H7 (cell line): ENCODE measurements at places on chromosomes 4 and X. TPM values are rescaled to one million over a fixed set of nuclear protein-coding genes. Genes with fewer than 3 reads are reported as not detected.

GRCh38 chrX:57821703-57822387 lies 88.4 kb downstream of the ZXDA start:
- peak; percentile 15 for DNase-seq

DNA sequence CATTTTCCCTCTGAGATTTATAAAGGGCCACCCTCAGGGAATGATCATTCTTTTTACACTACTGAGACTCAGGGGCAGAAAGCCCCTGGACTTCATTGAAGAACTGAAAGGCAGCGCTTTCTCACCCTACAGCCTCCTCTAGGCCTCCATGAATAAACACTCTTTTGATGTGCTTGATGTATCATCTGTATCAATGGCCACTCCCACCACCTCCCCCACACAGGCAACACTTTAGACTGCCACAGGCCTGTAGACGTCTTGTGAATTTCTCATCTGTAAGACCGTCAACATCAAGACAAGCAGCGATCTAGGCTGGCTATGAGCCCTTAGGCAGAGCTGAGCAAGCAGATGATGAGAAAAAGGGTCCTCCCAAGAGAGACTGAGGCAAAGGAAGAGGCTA lies 123.2 kb downstream of the HUWE1 start:
- no peak for DNase-seq

- no peak for DNase-seq
Observed at GRCh38 chr4:109826719-109827118, 1.1 kb upstream of the RRH start.

- DNase-seq = no peak
Observed at GRCh38 chr4:139893801-139894200, 228.2 kb downstream of the MGST2 start.

DNA sequence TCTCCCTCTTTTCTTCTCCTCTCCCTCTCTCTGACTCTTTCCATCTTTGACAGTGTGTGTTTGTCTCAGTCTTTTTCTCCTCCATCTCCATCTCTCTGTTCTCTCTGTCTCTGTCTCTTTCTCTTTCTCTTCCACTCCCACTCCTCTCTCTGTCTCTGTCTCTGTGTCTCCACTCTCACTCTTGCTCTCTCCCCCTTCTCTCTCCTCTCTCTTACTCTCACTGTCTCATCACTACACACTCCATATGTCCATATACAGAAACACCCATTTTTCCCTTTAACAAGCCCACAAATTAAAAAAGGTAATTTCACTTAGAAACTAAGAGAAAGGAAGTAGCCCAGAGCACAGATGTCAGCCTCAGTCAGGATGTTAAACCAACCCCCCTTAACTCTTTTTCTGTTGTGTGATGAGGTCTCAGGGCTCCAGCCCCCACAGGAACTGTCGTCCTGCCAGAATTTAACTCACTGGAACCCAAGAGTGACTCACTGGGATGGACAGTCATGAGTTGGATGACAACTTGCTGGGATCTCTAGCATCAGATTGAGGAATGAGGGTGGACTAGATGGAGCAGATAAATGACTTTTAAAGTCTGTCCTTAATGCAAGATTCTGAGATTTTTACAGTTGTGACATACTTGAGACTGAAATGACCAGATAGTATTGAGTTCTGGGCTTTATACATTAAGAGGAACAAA lies 27.5 kb downstream of the OTUD6A start:
- DNase-seq = no peak

DNA sequence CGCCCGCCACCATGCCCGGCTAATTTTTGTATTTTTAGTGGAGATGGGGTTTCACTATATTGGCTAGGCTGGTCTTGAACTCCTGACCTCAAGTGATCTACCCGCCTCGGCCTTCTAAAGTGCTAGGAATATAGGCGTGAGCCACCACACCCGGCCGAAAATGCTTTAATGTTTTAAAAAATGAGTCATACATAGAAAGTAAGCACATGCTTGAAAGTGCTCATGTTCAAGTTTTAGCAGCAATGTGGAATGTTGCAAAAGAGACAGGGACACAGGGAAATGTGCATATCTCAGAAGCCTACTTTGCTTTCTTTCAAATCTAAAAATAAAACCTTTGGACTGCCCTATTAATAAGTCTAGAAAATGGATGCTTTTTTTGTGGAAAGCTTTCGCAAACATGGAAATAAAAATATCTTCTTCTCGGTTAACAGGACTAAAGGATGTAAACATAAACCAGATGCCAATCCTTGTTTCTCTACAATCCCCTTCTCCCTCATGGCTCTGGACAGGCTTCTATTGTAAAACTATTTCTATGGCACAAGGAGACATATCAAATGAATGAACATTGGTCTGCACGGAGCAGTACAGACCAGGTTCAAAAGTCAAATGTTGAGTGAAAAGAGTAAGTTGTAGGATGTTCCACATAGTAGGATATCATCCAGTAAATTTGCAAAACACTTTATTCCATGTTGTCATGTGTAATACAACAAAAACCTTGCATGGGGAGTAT lies 15.0 kb downstream of the MECP2 start:
- no peak for DNase-seq

GRCh38 chr4:80335226-80335553 lies 340 bp upstream of the CFAP299 start:
- DNase-seq = no peak

GRCh38 chrX:153442463-153442862 lies 3.4 kb downstream of the TREX2 start:
- DNase-seq = no peak

Gene CTAG2
- not detected in 2 replicates for total RNA-seq

Gene INTU
- 10.3 and 11.8 TPM in 2 replicates for total RNA-seq

Gene SH2D1A
- not detected in 2 replicates for total RNA-seq

Gene ASB12
- 0.73 and 0.78 TPM in 2 replicates for total RNA-seq
